Germinal center (tissue), 1 donor: ENCODE measurements at places on chromosomes 1 and 21.
A peak's percentile ranks its signal among the peaks of the same experiment; 100 is the strongest.

GRCh38 chr1:31189696-31190674, 49.7 kb downstream of the NKAIN1 start:
- no peak for DNase-seq

GRCh38 chr21:35663856-35664606, 396.3 kb downstream of the SETD4 start:
- no peak for DNase-seq

GRCh38 chr1:163477276-163477830, 155.6 kb downstream of the NUF2 start:
- no peak for DNase-seq

DNA sequence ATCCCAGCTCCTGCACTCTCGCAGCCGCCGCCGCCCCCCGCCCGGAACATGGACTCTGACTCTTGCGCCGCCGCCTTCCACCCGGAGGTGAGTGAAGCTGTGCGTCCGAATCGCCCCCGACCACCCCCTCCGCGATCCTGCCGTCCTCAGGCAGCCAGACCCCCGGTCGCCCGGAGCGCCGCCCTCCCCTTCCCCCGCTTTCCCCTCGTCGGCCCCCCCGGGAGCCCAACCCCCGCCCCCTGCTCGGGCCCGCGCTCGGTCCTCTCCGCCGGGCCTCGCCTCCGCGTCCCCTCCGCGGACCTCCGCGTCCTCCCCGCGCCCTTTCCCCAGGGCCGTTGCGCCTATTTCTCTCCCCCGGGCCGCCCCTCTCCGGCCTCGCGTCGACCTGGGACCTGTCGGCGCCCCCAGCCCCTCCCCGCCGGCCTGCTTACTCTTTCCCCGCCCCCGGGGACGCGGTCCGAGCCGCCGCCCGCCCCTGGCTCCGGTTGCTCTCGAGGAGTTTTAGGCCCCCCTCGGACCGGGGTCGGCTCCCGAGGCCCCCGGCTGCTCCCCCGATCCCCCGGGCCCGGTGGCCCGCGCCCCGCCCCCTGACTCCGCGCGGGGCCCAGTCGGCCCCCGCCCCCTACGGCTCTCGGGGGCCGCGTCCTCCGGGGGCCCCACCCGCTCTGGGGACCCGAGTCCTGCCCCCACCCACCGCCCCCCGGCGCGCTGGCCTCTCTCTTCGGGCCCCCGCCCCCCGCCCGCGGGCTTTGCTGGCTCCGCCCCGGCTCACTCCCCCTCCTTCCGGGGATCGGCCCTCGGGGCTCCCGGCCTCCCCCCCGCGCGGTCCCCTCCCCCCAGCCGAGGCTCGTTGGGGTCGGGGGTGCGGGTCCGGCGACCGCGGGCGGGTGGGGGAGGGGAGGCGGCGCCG, 743 bp downstream of the PHF13 start:
- DNase-seq: peak; percentile 72

- DNase-seq: no peak
These were observed 311.6 kb upstream of the USP24 start for GRCh38 chr1:55526716-55527115.

DNA sequence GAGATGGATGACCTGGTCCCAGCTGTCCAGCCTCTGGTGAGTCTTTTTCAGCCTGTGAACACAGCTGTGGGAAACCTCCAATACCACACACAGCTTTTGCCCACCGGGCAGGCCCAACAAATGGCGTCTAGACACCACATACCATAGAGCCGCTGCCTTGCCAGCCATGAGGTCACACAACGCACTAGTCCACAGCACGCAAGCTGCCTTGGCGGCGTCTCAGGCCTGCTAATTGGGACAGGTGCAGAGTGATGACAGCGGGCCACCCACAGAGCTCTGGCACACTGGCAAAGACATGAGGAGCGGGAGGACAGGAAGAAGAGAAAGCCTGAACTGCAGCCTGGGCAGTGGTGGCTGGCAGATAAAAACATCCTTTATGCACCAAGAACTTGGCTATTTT, 125.5 kb downstream of the ADAMTS1 start:
- DNase-seq: no peak

DNA sequence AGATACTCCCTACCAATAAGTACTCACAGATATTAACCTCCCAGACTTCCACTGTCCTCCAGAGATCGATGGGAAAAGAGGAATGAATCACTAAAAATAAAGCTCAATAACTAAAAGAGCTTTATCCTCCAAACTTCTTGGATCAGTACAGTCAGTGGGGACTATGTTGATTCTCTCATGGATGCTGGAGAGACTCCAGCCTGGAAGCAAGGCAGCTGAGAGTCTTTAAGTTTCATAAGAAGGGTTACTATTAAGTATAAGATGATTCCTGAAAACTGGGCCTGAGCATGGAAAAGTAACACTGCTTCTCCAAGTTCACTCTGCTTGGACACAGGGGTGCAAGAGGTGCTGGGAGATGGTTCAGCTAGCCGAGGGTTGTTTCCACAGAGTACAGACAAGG, 6.2 kb upstream of the DDR2 start:
- DNase-seq: no peak

GRCh38 chr1:41476807-41477361, 7.6 kb downstream of the EDN2 start:
- DNase-seq: no peak

DNA sequence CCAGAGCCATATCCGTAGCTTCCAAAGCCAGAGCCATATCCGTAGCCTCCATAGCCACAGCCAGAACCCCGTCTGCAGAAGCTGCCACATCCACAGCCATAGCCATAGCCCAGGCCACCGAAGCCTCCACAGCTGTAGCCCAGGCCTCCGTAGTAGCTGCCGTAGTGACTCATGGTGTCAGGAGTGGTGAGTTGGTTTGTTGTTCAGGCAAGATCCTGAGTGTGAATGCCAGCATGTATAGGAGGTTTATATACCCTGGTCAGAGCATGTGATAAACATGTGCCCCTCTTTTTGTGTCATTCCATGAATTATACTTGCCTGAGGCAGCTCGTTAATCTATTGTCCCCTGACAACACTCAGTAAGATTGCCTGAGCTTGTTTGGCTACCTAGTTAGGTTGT, at the start of gene KRTAP19-1:
KRTAP19-1 (minus strand) TSS at position 223 of the 400 bp plus-strand sequence; CDS start at position 173, 50 bp downstream.
- no peak for DNase-seq

GRCh38 chr1:38133304-38133703, 86.7 kb upstream of the POU3F1 start:
- no peak for DNase-seq

GRCh38 chr1:68119445-68119844, 69.0 kb upstream of the DIRAS3 start:
- no peak for DNase-seq

DNA sequence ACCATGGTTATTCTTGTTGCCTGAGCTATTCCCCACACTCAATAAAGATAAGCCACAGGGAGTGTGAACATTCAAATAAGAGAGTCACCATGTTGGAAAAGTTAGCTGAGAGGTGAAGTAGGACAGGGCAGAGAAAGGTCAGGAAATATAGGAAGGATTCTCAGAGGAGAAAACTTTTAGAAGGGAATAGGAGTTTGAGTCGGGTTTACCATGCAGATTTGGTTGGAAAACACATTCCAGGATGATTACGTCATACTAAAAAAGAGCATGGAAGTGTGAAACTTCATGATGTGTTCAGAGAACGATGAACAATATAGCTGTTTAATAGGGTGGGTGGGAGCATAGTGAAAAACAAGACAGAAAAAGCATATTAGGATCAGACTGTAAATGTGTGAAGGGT, 1125.3 kb upstream of the ADGRL2 start:
- no peak for DNase-seq

DNA sequence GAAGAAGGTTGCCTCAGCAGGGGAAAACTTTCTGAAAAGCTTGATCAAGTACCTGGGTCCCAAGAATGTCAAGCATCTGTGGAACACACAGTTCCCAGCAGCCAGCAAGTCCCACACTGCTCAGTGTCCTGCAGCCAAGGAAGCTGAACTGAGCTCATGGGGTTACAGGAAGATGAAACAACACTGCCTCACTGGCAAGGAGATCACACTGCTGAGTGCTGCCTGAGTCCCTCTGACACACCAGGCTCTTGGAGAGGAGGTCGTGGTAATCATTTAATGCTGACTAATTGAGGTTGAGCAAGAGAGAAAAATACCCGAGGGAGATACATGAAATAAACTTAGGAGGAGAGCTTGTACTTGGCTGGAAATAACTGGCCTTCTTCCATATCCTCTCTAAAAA, 75.2 kb downstream of the MPZL1 start:
- no peak for DNase-seq

DNA sequence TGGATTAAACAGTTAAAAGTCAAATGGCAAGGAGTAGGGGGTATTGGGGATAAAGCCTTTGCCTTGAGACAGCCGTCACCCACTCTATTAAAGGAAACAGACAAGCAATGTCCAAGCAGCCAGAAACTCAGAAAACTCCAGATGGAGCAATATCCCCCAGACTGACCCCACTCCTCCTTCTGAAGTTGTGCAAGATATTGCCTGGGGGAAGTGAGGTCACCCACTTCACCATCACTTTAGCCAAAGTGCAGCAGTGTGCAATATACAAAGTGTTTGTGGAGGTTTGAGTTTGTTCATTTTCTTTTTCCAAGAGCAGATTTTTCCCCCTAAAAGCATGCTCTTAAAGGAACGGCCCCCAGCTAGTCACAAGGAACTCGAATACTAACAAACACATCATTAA, 125.1 kb downstream of the ETS2 start:
- DNase-seq: no peak

GRCh38 chr1:147719711-147720225, 40.6 kb downstream of the GJA5 start:
- no peak for DNase-seq

DNA sequence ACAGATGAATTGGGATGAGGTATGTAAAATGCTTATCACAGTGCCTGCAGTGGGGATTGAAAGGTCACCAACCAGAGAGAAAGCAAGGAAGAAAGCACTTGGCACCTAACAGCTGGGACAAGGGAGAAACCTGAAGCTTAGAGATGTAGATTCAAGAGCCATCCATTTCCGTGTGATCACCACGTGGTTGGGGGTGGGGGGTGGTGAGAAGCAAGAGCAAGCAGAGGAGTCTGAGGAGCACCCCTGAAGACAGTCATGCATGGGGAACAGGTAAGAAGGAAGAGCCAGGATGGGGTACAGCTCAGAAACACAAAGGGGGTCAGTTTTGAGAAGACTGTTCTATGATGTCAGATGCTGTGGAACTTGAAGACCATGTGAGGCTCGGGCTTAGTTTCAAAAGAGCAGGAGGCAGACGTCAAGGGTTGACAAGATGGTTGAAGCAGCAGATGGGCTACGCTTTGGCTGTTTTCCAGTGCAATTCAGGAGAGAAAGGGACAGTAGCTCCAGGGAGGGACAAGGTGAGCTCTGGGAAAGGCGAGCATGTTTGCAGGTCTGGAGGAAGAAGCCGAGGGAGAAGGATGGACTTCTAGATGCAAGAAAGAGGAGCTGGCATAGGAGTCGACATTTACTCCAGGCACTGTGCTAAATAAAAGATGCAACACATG, 17.4 kb downstream of the KANK4 start:
- DNase-seq: no peak

GRCh38 chr1:200146100-200146499, 118.6 kb downstream of the NR5A2 start:
- peak; percentile 17 for DNase-seq

- no peak for DNase-seq
These were observed 18.9 kb downstream of the SDE2 start for GRCh38 chr1:225980005-225980836.

GRCh38 chr1:167522246-167522645, 3.9 kb upstream of the CD247 start:
- no peak for DNase-seq

DNA sequence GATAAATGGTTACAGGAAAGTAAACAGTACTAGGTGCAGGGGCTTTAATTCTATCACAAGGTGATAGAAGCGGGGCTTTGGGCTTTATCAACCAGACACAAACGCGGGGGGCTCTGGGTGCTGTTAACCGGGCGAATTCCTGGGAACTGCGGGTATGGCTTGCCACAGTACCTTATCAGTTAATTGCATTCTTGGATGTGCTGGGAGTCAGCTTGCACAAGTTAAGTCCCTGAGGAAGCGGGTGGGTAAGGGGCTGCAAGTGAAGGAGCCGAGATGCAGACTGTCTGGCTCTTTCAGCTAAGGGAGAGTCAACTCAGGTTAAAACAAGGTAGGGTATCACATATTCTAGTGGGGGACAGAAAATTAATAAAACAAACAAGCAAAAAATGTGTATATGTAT, 661 bp downstream of the GBP4 start:
- DNase-seq: no peak

GRCh38 chr1:26280333-26281042, 602 bp downstream of the SH3BGRL3 start:
- no peak for DNase-seq

- peak; percentile 40 for DNase-seq
These were observed 34.2 kb upstream of the ATP5PO start for GRCh38 chr21:33949516-33950430.

DNA sequence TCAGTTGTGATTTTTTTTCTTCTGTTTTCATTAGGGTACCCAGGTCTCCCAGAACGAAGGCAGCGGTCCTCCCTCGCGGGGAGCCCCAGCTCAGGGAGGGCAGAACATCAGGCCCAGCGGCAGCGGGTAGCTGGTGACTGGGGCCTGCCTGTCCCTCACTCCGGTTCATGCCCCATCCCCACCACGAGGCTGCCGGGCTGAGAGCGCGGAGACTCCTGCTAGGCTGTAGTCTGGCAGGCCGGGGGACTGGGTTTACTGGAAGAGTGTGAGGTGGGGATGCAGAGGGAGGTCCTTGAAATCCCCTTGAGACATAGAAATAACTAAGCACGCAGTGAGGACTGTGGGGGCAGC, 10.5 kb downstream of the BRINP2 start:
- DNase-seq: no peak

GRCh38 chr1:241532864-241533263, 686 bp downstream of the KMO start:
- DNase-seq: peak; percentile 19

GRCh38 chr1:210292231-210292871, 36.4 kb upstream of the HHAT start:
- DNase-seq: peak; percentile 51

GRCh38 chr1:89259283-89259971, 13.2 kb downstream of the GBP5 start:
- DNase-seq: no peak

- no peak for DNase-seq
These were observed 95.0 kb downstream of the EPHB2 start for GRCh38 chr1:22805672-22806038.

DNA sequence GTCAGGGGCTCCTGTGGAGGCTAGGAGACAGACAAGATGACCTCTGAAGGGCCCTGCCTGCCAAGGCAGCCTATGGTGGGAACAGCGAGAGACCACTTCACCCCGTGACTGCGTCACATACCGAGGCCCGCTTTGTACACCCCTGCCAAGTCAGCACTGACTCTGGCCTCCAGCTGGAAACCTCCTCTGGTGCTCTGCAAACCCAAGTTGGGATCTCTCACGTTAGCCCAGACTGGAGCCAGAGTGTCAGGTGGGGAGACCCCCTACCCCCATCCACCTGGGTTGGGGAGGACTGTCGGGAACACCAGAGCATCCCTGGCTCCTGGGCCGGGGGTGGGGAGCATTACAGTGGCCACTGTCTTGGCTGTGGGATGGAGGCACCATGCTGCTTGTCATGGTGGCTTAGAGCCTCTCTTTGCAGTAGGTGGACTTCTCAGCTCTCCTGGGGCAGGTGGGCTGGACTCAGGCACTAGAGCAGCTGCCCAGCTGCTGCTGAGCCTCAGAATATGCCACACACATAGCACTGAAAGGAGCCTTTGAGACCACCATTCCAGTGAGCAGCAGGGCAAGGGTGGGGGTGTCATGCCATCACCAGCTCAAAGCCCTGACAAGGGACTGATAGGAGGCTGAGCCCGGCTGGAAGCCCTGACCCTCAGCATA, 50.4 kb downstream of the ELK4 start:
- DNase-seq: no peak
